Stimulated activated CD8-positive, alpha-beta memory T cell treated with anti-CD3 and anti-CD28 coated beads, Interleukin-15, amount 100 ng/mL, for 1 hour (primary cell): ENCODE measurements at places on chromosomes 11 and 22.

- no peak for DNase-seq
These were observed 250.7 kb upstream of the ARHGAP20 start for GRCh38 chr11:110962921-110963320.

DNA sequence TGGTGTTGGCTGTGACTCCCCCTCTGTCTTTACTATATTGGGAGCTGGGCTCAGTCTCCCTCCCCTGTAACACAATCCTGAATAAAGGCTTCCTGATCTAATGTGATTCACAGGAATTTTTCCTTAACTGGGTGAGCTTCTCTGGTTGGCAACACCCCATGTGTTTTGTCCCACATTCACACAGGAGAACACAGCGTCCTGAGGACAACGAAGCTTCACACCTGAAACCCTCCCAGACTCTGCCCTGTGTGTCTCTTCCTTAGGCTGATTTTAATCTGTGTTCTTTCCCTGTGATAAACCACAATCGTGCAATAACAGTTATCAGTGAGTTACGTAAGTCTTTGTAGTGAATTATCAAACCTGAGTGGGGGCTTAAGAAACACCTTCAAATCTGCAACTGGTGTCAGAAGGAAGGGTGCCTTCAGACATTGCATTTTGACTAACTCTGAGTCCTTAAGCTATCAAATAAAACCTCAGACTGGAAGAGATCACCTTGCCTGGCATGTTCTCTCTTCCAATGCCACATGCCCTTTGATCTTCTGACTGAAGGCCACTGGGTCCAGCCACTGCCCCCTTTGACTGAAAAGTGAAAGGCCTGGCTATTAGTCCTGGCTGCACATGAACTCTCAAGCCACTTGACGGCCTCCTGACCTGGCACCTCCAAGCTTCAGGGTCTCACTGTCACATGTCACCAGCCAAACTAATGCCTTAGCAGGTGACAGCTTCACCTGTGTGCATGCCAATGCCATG, 17.3 kb downstream of the APOL3 start:
- no peak for DNase-seq

DNA sequence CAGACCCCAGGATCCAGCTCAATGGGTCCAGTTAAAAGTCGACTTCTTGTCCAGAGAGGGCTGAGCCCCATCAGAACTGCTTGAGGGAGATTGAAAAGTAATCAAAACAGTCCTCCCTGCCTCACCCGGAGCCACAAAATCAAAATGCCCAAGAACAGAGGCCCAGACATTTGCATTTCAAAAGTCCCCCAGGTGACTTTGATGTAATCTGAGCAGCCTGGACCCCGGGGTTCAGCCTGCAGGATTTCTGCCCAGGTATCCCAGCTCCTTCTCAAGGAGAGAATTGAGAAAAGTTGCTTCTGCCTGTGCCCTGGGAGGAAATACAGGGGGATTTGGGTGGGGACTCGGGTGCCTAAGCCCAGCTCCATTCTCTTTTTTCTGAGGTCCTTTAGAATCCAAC, 1385.0 kb downstream of the TBC1D22A start:
- no peak for DNase-seq

DNA sequence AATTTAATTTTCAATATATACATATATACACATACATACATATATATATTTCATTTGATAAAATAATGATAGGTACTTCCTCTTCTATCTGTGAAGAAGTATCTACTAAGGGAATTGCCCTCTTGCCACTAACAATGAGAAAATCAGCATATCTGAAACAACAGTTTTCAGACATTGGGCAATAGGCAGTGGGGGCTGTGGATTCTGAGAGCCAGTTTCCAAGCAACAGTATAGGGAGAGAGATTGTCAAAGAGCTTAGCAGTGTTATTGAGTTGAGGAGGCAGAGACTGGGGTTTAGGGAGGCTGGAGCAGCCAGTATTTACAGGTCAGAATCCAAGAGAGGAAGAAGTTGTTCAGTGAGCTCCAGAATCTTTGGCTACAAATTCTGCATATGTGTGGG, 119.3 kb downstream of the ARFGAP2 start:
- DNase-seq = no peak

GRCh38 chr11:126290887-126291286, 8.0 kb downstream of the TIRAP start:
- DNase-seq = no peak

DNA sequence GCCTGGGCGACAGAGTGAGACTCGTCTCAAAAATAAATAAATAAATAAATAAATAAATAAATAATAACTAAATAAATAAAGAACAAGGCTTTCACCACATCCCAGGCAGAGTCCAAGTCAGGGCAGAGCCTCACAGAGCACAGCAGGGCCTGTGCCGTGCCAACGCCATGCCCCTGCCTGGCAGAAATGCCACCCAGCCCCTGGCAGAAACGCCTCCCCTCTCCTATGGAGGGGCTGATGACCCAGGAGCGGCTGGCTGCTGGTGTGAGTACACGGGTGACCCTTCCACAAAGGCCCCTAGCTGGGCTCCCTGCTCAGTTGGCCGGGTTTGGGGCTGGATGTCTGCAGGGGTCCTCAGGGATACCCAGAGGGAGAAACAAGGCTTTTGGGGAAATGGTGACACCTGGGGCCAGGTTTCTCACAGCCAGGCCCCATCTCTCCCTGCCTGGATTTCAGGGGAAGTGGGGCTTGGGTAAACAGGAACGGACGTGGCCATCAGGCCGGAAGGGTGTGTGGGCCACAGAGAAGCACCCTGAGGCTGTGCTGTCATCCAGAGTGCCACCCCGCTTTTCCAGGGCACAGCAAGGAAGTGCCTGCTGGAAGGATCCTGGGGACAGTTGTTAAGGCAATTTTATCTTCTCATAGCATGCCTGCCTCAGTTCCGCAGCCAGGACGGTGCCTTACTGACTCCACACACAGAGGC, 5.1 kb downstream of the BID start:
- DNase-seq = no peak

GRCh38 chr11:123282597-123282996, 87.5 kb upstream of the CLMP start:
- DNase-seq = no peak

GRCh38 chr11:12696911-12697581, 22.8 kb downstream of the TEAD1 start:
- DNase-seq = no peak

DNA sequence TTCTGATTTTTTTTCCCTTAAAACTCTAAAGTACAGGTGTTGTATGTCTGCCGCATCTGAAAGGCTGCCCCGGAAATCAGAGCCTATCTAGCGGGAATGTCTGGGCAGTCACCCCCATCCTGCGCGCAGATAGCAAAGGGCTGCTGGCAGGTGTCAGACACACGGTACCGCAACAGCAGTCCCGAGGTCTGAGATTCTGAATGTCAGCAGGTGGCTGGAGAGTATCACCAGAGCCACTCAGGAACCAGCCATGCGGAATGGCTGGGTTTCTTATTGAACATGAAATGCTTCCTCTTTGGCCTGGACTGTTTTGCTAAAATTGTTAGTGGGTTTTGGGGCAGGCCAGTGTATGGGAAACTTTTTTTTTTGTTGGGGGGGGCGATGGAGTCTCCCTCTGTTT, 53.3 kb downstream of the CERK start:
- no peak for DNase-seq

- DNase-seq = no peak
These were observed 31.7 kb upstream of the TMEM135 start for GRCh38 chr11:87006035-87006434.

GRCh38 chr11:86151174-86152005, 82.5 kb upstream of the PICALM start:
- DNase-seq = no peak

DNA sequence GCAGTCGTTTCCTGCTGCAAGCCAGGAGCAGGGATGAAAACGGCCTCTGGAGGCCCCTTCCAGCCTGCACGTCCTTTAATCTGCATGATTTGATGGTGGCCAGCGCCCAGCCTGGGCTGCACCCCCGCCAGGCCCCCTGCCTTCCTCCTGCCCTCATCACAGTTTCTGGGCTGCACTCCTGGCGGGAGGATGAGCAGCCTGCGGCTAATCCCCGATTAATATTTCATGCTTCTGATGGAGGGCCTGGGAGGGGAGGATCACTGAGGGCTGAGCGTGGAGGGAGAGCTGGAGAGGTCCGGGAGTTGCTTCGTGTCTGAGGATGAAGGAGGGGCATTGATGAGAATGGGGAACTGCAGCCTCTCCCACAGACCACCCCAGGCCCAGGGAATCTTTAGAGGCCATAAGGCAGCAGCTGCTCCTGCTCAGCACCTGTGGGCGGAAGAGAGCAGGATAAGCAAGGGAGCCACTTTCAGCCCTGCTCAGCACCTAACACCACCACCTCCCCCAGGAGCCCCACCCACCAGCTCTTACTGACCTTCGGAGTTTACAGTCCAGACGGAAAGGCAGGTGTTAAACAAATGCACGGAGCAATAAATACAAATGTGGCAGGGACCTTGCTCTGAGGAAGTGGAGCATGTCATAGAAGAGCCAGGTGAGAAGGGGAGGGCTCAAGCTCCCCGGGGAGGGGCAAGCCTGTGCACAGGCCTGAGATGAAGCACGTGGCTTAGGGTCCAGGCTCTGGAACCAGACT, 135.0 kb upstream of the NECTIN1 start:
- DNase-seq = no peak

- DNase-seq = no peak
These were observed 9.9 kb downstream of the GVQW3 start for GRCh38 chr11:76391021-76391420.

DNA sequence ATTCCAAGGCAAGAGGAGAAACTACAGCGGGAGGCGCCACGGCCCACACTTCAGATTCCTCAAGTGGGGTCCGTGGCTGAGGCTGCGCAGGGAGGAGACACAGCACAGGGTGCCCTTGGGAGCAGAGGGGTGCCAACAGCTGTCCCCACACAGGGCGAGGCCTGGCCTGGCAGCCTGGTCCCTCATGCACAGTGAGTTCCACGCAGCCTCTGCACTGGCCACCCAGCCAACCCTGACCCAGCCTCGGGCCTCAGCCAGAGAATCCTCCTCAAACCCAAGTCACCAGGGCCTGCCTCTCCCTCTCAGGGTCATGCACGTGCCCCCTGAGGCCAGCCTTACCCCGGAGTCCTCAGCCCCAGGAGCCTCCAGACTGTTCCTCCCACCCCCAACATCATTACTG, 22.4 kb upstream of the MOB2 start:
- DNase-seq = no peak

DNA sequence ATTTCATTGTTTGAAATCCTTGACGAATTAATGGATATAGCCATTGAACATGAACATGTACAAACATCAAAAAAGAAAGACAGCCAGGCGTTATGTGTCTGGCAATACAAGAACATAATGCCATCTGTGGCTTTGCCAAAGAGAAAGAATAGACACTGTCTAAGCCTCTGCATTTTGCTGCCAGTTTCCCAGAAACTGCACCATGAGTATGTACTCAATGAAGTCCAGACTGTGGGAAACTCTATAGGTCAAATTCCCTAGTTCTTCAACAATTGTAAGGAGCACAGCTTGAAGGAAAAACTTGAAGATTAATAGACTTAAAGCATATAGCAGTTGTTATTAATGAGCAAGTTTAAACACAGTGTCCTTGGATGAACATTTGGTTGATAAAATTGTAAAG, 71.3 kb downstream of the BBOX1 start:
- DNase-seq = no peak

DNA sequence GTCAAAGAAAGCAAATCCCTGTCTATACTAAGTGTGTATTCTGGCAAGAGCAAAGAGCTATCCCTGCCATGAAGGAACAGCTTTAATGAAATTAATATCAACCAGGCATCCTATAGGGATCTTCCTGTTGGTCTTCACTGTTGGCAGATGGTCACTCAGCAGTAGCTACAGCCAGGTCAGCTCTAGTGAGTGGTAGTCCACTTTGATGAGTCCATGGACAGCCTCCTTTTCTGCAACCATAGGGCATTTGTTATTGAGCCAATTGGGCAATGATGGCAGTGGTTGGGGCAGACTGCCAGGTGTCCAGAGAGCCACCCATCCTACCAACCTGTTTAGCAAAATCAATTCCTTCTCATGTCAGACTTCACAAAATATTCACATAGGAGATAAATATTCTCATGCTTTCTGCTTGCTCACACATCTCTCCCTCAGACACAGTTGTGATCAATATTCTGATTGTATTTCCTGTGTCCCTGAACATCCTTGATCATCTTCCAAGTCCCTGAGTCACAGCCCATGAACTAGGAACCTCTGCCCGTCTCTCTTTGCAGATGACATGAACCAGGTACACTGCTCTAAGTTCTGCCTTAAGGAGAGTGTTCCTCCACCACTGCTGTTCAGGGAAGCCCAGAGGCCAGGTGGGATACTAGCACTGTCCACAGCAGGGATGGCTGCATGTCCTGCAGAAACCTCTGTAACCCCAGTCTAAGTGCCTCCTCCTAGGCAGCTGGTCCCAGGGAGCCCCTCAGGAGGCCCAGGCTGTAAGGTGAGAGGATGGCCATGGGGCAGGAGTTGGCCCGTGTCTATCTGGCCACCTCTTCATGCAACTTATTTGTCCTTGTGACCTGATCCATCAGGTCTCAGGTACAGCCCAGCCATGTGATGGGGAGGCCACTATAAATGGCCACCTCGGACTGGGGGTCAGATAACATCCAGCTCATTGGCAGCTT, 74.2 kb upstream of the IGLL5 start:
- no peak for DNase-seq

DNA sequence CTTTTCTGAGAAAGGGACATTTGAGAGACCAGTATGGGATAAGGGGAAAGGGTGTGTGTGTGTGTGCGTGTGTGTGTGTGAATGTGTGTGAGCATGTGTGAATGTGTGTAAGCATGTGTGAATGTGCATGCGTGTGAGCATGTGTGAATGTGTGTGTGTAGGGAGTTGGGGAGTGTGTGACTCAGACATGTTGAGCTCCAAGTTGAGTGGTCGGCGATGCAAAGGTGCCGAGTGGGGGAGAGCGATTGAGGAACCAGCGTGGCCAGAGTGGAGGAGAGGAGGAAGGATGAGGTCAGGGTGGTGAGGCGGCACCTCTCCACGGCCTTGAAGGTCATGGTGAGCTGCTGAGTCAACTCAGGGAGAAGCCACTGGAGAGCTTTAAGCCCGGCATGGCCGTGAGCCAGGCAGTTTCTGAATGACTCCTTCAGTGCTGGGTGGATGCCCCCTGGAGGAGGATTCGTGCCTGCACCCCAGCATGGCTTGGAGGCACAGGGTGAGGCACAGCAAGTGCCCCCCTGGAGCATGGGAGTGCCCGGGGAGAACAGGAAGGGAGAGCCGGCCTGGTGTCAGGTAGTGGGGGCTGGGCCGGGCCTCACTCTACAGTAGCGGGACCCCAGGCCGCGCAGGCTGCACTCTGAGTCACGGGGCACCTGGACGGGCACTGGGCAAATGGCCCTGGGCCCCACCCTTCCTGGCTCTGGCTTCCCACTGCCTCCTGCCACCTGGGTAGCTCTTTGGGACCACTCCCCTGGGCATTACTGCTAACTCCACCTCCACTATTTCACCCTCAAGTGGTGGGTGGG, 8.2 kb upstream of the CCDC88B start:
- DNase-seq = peak; percentile 30

- DNase-seq = no peak
These were observed 64.2 kb downstream of the EFCAB6 start for GRCh38 chr22:43747877-43748276.

DNA sequence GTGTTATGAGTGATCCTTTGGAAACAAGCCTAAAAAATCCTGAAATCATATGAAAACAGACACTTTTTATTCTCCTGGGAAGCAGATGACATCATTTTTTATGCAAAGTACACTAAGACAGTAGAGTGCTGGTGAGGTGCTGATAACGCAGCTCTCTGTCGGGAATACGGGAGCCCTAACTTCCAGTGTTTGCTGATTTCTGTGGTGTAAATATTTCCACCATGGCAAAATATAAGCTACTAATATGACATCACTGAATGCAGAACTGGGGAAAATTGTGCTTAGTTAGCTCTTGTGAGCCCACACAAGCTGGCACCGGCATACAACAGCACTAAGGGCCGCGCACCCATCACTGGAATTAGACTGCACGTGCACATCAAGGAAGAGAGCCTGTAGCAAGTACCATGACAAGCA, 82.6 kb downstream of the FAM76B start:
- DNase-seq = no peak

- DNase-seq = peak; percentile 8
These were observed 113.5 kb downstream of the SLC1A2 start for GRCh38 chr11:35305670-35306382.
